ENCODE measurements at places on chromosomes 12 and 14.

GRCh38 chr12:65279369-65280112 lies 1.1 kb downstream of the MSRB3 start:
- peak; percentile 65 for DNase-seq

- DNase-seq: peak; percentile 49
Measured at GRCh38 chr12:51593539-51593938, 2.5 kb downstream of the SCN8A start.

DNA sequence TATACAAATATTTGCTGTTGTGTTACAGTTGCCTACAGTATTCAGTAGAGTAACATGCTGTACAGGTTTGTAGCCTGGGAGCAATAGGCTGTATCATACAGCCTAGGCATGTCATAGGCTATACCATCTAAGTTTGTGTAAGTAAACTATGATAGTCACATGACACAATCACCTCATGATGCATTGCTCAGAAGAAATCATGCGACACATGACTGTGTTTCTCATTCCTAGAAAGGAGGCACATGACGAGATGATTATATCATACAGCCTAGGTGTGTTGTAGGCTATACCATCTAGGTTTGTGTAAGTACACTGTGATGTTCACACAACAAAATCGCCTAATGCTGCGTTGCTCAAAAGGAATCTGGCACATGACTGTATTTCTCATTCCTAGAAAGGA lies 31.9 kb downstream of the NOPCHAP1 start:
- DNase-seq: no peak

DNA sequence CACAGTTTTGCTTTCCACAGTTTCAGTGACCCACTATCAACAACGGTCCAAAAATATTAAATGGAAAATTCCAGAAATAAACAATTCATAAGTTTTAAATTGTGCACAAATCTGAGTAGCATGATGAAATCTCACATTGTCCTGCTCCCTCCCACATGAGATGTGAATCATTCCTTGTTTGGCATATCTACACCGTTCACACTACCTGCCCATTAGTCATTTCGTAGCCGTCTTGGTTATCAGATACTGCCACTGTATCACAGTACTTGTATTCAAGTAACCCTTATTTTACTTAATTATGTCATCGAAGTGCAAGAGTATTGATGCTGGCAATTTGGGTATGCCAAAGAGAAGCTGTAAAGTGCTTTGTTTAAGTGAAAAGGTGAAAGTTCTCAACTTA lies 145.3 kb downstream of the SLC5A8 start:
- DNase-seq: no peak

- DNase-seq: no peak
Measured at GRCh38 chr12:128305336-128305892, 38.4 kb downstream of the TMEM132C start.

DNA sequence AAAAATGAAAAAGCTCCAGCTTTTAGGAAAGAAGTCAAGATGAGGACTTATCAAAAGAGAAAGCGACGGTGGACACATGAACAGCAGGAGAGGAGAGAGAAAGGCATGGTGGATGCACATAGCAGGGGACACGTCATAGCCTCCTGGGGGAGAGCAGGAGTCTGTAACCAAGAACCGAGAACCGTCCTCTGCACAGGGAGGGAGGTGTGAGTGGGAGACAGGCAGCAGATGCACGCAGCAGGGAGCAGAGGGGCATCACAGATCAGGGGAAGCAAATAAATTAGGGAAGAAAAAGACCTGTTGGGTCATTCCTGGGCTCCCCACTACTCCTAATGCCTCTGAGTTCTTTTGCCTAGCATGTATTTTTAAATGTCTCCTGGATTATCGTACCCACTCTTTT lies 138.1 kb upstream of the RMST start:
- DNase-seq: no peak

Data from AG08395 (cell line).